ENCODE measurements at places on chromosomes 12 and 14. TPM values are rescaled to one million over a fixed set of nuclear protein-coding genes. Genes with fewer than 3 reads are reported as not detected.

Gene DPY19L2
- total RNA-seq = 3.6 TPM

Gene GALNT6
- total RNA-seq = 13.4 TPM

Gene GLIPR1
- total RNA-seq = 20.8 TPM

Gene SLC6A12
- not detected for total RNA-seq

Gene KLHDC2
- total RNA-seq = 122 TPM

Gene C12orf54
- total RNA-seq = not detected

Gene MYF5
- total RNA-seq = not detected

Gene OAS2
- total RNA-seq = 10.7 TPM

Gene GLT1D1
- not detected for total RNA-seq

Gene CLEC6A
- not detected for total RNA-seq

Gene NKX2-8
- total RNA-seq = not detected

Gene CEBPE
- not detected for total RNA-seq

Gene MNAT1
- 12.0 TPM for total RNA-seq

Gene MANSC4
- total RNA-seq = not detected

Gene SRRM4
- not detected for total RNA-seq

Gene AQP2
- not detected for total RNA-seq

Measured in CD8-positive, alpha-beta T cell (primary cell).